ENCODE measurements at places on chromosomes 4 and X. TPM values are rescaled to one million over a fixed set of nuclear protein-coding genes. Genes with fewer than 3 reads are reported as not detected.

DNA sequence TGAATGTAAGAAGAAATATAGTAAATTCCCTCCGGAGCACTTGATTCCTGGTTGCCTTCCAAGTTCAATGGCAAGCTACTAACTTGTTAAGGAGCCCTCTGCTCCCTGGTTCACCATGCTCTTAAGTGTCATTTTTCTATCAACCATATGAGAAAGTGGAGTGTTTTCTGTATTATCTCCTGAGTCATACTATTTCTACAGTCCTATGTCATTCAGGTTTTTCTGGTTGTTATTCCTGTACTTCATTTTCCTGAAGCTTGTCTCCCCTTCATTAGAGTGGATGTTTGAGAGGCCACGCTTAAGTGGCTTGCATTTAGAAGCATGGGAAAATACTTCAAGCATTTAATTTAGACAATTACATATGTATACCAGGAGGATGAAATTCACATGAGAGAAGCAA is 14.7 kb upstream of the EPGN start:
- H3K36me3 ChIP-seq: no peaks in the 10 kb centered on the region
- DNase-seq: no peak
- H3K4me1 ChIP-seq: no peaks in the 10 kb centered on the region

DNA sequence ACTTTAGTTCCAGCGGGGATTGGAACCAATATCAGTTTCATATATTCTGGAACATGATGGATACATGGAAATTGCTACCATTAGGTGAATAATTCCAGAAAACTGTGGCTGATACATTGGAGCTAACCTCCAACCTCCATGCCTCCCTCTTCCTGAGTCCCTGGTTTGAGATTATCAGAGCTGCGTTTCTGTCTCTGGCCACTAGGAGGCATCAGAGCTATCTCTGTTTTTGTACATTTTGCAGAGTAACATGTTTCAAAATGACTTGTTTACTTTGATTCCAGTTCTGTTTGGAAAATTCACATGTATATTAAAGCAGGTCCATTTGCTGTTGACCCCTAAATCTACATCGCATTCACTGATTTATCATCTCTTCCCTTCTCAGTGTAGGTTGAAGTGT is 2.4 kb upstream of the RAB40AL start:
- no peak overlapping the region for H3K27ac ChIP-seq
- no peak overlapping the region for H3K4me3 ChIP-seq
- no peak for DNase-seq
- no peaks in the 10 kb centered on the region for H3K4me1 ChIP-seq
- no peaks in the 10 kb centered on the region for H3K36me3 ChIP-seq

FOXP3 gene
- total RNA-seq: 0.36 TPM

DNA sequence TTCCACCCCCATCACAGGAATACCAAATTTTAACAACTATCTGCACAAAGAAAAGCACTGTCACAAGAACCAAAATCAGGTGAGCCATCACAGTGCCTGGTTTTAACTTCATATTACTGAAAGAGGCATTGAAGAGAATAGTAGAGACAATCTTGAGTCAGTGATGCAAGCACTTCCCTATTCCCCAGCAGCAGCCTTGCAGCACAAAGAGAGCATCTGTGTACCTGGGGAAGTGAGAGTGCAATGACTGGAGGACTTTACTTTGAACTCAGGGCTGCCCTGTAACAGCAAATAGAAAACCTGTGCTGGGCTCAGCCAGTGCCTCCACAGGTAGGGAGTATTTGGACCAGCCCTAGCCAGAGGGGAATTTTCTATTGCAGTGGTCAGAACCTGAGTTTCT is 361.8 kb downstream of the TEX13C start:
- DNase-seq: no peak
- no peaks in the 10 kb centered on the region for H3K27me3 ChIP-seq
- no peaks in the 10 kb centered on the region for H3K4me1 ChIP-seq
- no peak overlapping the region for H3K27ac ChIP-seq

RGN gene
- total RNA-seq: 3.6 TPM

ATP6AP1 gene
- total RNA-seq: 110 TPM

FDCSP gene
- total RNA-seq: not detected

DNA sequence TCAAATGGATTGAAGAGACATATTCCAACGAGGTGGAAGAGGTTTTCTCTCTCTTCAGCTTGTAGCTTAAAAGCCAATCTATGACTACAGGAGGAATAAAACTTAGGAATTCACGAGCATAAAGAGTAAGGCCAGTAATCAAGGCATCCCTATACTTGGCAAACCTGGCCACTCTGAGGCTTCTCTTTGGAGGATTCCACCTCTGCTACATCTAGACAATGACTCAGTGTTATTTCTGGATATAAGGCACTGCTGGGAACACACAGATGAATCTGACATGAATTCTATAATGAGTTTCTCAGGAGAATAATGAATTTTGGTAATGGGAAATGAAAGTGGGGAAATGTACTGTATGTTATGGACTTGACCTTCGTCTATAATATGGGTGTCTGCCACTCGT is 1015.8 kb upstream of the FTHL17 start:
- no peaks in the 10 kb centered on the region for H3K27me3 ChIP-seq
- H3K27ac ChIP-seq: no peak overlapping the region
- no peak overlapping the region for H3K4me3 ChIP-seq

DNA sequence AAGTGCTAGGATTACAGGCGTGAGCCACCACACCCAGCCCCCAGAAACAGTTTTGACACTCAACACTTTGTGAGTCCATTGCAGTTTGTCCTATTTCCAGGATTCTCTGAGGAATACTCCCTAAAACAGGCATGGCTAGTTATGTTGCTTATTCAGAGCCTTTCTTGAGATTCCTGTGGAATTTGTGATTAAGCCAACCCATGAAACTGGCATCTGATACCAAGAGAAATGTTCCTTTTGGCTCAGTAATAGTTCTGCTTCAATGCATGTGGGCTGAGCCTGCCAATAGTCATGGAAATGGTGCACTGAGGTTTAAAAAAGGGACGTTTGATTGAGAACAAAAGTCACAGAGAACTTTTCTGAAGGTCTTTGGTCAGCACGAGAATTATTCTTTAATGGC is 241.7 kb downstream of the PPP1R2C start:
- H3K27me3 ChIP-seq: no peaks in the 10 kb centered on the region
- no peaks in the 10 kb centered on the region for H3K36me3 ChIP-seq
- H3K4me1 ChIP-seq: no peaks in the 10 kb centered on the region

XAGE1A gene
- 29.7 TPM for total RNA-seq

HSFX3 gene
- total RNA-seq: 0.74 TPM

DNA sequence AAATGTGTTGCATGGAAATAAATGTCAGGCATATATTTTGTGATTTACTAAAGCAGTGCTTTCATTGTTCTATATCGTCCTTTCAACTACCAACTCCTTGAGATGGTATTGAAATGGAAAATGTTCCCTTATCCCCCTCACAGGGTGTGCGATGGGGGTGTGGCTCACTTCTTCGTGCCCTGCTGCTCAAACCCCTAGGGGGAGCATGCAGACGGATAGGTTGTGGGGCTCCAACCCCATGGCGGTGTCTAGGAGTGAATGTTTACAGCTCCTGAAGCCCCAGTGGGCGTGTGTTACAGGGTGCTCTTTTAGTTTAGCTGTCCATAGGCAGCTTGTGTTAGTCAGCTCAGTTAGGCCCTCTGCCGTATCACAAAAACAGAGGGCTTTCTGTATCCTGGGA is 287.7 kb upstream of the EMCN start:
- H3K27me3 ChIP-seq: no peaks in the 10 kb centered on the region
- H3K27ac ChIP-seq: no peak overlapping the region
- no peak overlapping the region for H3K4me3 ChIP-seq
- no peaks in the 10 kb centered on the region for H3K36me3 ChIP-seq

- H3K4me1 ChIP-seq: no peaks in the 10 kb centered on the region
Observed at GRCh38 chr4:41405464-41406112, 132.4 kb upstream of the LIMCH1 start.

DNA sequence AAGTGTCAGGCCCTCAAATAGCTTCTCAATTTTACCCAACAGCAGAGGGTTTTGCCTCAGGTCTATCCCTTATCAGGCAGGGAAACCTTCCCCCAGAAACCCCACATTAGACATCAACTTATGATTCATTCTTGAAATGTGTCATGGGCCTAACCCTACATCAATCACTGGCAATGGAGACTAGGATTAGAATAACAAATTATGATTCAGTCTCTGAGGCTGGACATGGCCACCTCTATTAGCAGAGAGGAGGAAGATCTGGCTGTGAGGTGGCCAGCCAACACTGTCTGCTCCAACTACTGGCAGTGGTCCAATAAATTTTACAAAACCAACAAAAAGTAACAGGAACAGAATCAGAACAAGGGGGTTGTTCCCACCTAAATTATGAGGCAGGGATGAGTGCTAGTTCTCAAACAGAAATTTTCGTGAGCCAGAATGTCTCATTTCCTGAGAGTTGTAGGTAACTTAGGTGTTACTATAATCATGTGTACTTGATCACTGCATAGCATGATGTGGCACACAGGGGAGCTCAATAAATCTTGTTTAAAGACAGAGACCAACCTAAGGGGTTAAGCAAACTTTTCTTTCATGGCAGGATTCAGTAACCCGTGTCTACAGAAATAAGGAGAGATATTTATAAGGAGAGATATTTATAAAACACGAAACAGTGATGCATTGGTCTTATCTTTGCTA is 126.8 kb downstream of the NFKB1 start:
- H3K27me3 ChIP-seq: no peaks in the 10 kb centered on the region
- H3K4me3 ChIP-seq: no peak overlapping the region
- no peak overlapping the region for H3K27ac ChIP-seq
- H3K36me3 ChIP-seq: no peaks in the 10 kb centered on the region
- H3K4me1 ChIP-seq: no peaks in the 10 kb centered on the region

Measured in prostate gland (tissue), 2 donors.